ENCODE measurements at places on chromosomes 16 and 17.

DNA sequence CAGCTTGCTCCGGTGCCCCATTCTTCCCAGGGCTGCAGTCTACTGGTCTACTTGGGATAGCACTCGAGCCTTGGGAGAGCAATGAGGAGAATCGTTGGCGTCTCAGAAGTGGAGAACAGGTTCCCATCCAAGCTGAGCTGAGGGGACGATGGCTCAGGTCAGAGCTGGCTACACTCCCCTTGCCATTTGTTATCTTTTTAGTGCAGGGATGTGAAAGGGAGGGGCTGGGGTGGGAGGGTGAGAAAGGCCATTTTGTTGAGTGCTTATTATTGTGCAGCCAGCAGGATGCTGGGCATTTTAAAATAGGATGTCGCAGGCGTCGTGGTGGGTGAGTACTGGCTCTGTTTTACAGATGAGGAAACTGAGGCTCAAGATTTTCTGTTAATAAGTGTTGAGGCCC lies 410.8 kb downstream of the SNX29 start:
- DNase-seq, result no peak

- DNase-seq, result peak; percentile 7
Observed at GRCh38 chr16:81885976-81886586, 107.0 kb downstream of the PLCG2 start.

DNA sequence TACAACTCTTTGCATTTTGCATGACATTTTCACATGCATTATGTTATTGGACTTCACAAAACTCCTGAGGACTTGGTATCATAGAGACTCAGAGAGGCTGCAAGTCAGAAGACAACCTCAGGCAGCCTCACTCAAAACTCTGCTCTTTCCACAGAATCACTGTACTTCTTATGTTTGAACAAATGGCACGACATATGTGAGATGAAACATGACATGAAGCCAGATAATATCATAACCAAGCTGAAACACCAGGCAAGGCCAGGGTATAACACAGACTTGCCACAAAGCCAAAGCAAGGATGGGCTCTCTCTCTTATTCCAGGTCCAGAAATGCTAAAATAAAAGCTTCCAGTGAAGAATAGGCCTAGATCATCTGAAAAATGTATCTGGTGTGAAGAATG lies 425.8 kb upstream of the CDH5 start:
- DNase-seq, result no peak

DNA sequence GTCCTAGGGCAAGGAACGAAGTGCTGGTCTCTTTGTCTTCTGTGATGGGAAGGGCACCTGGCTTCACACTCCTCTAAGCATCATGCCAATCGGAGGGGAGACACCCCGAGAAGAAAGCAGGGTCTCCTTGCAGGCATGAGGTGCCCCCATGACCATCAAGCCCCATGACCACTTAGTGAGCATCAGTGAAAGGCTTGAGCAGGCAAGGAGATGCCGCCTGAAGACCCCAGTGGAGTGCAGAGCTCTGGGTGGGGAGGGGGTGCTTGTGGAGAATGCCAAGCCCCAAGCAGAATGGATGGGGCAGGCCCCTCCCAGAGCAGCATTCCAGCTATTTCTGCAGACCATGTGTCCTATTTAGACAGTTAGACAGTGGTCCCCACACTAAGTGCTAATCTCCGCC lies 232.7 kb upstream of the TNRC6C start:
- DNase-seq, result no peak

DNA sequence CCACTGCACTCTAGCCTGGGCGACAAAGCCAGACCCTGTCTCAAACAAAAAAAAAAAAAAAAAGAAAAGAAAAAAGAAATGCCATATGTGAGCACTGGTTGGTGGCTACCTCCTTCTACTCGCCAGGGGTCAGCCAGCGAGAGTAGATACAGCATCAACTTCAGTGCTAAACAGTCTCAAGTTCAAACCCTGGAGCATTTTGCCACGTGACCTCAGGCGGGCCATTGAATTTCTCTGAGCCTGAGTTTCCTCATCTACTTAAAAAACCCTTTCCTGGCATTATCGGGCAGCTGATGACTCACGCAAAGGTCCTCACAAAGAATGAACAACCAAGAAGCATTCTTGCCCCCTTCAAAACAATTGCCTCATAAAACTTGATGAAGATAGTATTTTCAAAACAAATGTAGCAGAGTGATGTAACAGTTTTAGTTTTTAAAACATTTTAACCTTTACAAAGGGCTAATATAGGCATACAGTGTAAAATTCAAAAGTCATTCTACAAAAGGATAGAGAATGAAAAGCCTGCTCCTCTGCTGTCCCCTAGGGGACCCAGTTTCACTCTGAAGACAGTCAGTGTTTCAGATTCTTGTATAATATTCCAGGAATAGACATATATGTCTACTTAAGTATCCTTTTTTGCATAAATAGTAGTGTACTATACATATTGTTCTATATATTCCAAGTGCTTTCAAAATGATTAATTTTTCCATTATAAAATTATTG lies 28.4 kb downstream of the DNAH2 start:
- no peak for DNase-seq

DNA sequence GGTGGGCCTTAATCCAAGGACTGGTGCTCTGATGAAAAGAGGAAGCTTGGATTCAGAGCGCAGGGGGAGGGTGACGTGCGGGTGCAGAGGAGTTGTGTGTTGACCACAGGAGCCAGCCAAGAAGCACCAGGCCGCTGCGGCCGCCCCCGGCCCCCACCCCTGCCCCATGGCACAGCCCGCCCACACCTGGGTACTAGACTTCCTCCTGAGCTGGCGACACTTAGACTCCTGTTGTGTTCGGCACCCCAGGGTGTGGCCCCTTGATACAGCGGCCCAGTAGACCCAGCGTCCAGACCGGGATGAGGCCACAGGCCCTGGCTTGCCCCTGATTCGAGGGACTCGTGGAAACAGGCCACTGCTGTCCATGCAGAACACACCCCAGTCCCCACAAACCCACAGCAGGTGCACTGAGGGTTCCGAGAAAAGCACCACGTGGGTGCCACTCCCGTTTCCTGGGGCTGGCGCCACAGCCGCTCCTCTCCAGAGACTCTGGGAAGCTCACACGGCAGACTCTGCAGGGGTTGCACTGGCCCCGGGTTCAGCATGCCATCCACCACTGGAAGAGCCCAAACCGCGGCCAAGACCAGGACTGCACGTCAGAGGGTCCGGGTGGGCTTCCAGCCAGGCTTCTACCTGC lies 5.7 kb upstream of the SNAI3 start:
- DNase-seq, result no peak

DNA sequence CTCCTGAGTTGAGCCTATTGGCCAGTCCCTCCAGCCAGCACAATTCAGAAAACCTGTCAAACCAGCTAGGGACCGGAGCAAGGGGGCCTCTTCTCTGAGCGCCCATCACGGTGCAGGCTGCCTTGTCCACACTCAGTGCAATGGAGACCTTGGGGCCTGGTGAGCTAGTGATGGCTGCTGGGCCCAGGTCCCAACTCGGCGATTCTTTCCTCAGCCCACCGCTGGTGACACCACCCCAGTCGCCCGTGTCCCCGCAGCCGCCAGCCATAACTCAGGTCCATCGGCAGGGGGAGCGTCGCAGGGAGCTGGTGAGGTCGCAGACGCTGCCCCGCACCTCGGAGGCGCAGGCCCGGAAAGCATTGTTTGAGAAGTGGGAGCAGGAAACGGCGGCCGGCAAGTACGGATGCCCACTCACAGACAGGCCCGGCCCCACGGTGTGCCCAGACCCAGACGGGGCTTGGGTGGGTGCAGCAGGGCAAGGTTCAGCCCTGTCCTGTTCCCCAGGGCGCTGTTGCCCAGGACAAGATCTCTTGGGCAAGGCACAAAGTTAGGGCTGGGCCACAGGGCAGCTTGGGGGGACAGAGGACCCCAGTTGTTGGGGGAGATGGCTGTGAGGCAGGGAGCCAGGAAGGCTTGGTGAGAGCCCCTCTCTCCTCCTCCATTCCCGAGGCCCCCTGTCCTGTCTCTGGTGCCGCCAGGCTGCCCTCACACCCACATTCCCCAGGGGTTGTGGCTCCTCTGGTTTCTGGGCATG lies 10.8 kb downstream of the SMTNL2 start:
- no peak for DNase-seq

DNA sequence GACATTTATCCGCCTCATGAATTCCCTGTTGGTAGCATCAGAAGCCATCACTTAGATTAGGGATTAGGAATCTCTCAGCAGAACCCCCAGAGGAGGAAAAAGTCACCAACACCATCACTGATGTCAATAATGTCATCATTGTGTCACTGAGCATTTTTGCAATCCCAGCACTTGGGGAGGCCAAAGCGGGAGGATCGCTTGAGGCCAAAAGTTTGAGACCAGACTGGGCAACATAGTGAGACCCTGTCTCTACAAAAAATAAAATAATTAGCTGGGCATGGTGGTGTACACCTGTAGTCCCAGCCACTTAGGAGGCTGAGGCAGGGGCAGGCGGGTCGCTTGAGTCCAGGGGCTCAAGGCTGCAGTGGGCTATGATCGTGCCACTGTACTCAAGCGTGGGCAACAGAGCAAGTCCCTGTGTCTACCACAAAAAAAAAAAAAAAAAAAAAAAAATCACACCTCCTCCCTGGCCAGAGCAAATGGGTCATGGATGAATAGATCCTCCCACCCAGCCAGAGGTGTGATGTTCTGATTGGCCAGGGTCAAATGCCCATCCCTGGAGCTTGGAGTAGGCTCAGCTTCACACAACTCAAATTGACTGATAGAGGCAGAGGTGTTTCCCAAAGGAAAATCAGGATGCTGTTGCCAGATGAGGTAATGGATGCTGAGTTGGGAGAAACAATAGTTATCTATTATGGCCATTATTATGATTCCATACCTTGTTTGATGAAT lies 31.6 kb downstream of the VWA3A start:
- no peak for DNase-seq

DNA sequence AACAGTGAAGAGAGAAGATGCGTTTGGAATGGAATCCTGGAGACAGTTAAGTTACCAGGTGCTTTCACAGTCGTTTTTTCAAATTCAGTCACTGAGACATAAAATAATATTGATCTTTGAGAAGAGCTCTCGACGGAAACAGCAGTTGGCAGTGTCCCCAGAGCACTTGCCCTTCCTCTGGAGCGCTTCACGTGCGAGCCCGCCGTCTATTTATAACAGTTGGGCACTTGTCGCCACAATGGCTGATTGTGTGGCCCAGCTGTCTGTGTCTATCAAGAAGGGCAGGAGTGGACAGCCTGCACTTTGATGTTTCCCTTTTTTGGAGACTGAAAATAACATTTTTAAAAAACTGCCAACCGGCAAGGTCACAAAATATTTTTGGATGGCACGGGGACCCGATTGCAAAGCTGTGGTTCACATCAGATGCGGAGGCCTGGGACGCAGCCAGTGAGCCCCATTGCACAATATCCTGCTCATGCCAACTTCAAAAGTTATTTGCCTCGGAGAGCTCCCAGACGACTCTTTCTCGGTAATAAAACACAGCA lies 62.9 kb downstream of the ADCY9 start:
- no peak for DNase-seq

GRCh38 chr17:30379303-30379902 lies 676 bp downstream of the CPD start:
- no peak for DNase-seq

DNA sequence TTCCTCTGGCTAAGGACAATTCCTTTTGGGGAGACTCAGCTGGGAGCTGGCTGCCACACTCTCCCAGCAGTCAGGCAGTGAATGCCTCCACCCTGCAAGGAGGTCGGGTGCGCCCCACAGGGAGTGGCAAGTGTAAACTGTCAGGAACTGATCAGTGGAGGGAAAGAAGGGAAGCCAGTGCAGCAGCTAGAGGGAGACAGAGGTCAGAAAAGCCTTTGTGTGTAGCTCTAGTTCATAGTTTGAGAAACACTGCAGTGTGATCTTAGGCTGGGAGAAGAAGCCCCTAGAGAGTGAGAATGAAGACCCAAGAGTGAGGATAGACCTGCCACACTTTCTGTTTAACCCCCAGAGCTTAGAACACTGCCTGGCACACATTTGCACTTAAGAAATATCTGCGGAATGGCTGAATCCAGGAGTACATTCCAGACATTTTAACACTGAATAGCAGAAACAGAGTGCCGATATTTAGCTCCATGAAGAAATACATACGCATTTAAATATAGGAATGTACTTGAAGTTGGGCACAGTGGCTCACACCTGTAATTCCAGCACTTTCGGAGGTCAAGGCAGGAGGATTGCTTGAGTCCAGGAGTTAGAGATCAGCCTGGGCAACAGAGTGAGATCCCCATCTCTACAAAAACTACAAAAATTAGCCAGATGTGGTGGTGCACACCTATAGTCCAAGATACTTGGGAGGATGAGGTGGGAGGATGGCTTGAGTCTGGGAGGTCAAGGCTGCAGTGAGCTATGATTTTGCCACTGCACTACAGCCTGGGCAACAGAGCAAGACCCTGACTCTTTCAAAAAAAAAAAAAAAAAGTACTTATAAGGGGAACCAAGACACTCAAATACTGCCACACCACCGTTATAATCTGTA lies 11.1 kb upstream of the SLC5A11 start:
- DNase-seq, result no peak

DNA sequence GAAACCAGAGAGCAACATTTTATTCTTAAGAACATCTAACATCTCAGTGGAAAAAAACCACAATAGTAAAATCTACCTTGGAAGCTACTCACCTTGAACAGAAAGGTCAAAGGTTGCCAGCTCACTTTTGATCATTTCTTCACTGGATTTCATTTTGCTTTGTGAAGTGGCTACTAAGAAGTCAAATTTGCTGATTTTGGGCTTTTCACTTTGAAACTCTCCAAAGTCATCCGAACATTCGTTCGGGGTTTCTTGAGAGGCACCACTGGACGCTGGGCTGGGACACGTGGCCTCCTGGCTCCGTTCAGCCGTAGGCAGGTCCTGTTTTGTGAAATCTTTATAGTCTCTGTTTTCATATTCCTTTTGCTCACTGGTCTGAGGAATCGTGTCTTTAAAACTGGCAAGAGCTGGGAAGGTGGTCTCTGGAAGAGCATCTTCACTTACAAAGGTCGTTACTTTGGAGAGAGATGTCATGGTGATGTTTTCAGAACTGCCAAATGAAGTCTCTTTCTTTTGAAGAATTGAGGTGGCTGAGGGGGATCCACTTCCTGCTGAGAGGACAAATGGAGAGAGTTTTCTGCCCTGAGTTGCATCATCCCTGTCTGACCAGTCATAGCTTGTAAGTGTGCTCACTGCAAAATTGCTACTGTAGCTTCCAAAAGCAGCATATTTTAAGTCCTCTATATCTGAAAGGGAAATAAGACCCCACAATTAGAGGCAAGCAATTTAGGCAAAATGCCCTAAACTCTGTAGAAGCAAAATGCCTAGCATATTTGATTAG lies 52.4 kb downstream of the DUSP14 start:
- DNase-seq, result no peak

DNA sequence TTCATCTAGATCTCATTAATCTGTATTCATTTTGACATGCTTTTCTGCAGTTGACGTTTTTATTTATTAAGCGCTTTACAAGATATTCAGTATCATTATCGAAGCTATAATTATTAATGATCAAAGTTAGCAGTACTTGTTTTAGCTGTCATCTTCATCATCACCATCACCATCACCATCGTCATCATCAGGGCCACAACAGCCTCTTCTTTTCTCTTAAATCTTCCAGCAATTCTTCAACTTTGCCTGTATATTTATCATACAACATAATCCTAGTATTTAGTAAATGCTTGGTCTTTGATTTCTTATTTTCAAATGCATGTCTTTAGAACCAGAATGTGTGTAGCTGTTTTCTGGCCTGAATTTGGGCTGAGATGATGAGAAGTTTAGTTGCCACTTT lies 528.0 kb downstream of the MAF start:
- no peak for DNase-seq

GRCh38 chr16:14502932-14503741 lies 126.9 kb downstream of the PARN start:
- DNase-seq, result no peak

GRCh38 chr16:2150418-2151187 lies 2.2 kb downstream of the RAB26 start:
- no peak for DNase-seq

GRCh38 chr17:2875608-2876007 lies 79.4 kb downstream of the RAP1GAP2 start:
- no peak for DNase-seq

GRCh38 chr17:73657473-73658116 lies 13.3 kb upstream of the SDK2 start:
- peak; percentile 11 for DNase-seq
